ENCODE measurements at places on chromosomes 13 and 19. TPM values are rescaled to one million over a fixed set of nuclear protein-coding genes. Genes with fewer than 3 reads are reported as not detected.

The CEACAM16 gene
- not detected for total RNA-seq

The ZNF616 gene
- 19.4 TPM for total RNA-seq

The SPACA4 gene
- total RNA-seq, result not detected

The CCDC70 gene
- total RNA-seq, result not detected

The URAD gene
- not detected for total RNA-seq

The FOSB gene
- 44.3 TPM for total RNA-seq

The OR7D2 gene
- total RNA-seq, result not detected

The RNF17 gene
- total RNA-seq, result not detected

The HSH2D gene
- 1.3 TPM for total RNA-seq

The RFPL4A gene
- total RNA-seq, result not detected

DNA sequence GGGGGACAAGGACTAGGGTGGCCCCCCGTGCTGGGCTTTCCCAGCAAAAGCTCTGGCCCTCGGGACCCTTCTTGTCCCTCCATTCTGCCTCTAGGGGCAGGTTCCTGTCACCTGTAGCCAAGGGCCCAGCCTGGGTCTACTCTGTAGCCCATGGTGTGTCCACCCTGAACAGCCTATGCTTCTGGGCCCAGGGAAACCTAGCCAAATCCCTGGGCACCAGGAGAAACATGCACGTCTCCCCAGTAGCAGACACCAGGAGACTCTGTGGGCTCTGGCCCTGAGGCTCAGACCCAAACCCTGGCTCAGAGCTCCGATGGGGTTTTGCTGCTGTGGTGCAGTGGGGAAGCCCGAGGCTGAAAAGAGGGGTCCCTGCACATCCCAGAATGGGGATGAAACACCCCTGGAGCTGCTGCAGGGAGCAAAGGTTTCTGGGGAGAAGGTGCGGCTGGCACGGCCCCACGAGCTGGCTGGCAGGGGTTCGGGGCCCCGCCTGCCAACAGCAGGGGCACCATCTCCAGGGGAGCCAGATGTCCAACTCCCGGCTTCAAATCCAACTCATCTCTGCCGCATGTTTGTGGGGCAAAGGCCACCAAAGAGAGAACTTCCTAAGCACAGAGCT is 18.2 kb downstream of the CEBPG start:
- peaks cover 12% of the 10 kb centered on the region for H3K4me1 ChIP-seq
- H3K4me3 ChIP-seq, result no peak overlapping the region
- H3K36me3 ChIP-seq, result no peaks in the 10 kb centered on the region

GRCh38 chr13:101511161-101511560 is 58.7 kb downstream of the ITGBL1 start:
- no peaks in the 10 kb centered on the region for H3K36me3 ChIP-seq
- DNase-seq, result no peak
- no peak overlapping the region for H3K4me3 ChIP-seq
- no peaks in the 10 kb centered on the region for H3K27me3 ChIP-seq
- no peak overlapping the region for H3K27ac ChIP-seq

- H3K27me3 ChIP-seq, result no peaks in the 10 kb centered on the region
- H3K4me3 ChIP-seq, result no peak overlapping the region
- no peak for DNase-seq
- no peak overlapping the region for H3K27ac ChIP-seq
Observed at GRCh38 chr19:31105761-31106160, 243.5 kb downstream of the TSHZ3 start.

- H3K36me3 ChIP-seq, result no peaks in the 10 kb centered on the region
- H3K4me3 ChIP-seq, result no peak overlapping the region
- peaks cover 20% of the 10 kb centered on the region for H3K4me1 ChIP-seq
- no peaks in the 10 kb centered on the region for H3K27me3 ChIP-seq
Observed at GRCh38 chr19:46783670-46784069, 4.7 kb downstream of the SLC1A5 start.

- H3K36me3 ChIP-seq, result no peaks in the 10 kb centered on the region
- no peaks in the 10 kb centered on the region for H3K4me1 ChIP-seq
Observed at GRCh38 chr13:46552303-46552682, 677 bp upstream of the LRCH1 start.

DNA sequence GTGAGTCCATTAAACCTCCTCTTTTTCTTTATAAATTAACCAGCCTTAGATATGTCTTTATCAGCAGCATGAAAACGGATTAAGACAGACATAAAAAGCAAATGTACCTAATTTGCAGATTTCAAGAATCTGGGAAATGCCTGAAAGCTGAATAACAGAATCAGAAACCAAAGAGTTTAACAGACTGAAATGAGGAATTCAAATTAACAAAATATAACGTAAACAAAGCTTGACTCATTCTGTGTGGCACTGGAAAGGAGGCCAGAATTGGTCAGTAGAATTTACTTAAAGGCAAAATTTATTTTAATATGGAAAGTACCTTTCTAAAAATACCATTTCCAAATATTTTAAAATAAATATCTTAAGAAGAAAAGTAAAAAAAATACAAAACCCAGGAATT is 540.6 kb upstream of the HTR2A start:
- H3K4me3 ChIP-seq, result no peak overlapping the region
- no peaks in the 10 kb centered on the region for H3K36me3 ChIP-seq
- H3K27ac ChIP-seq, result no peak overlapping the region
- H3K4me1 ChIP-seq, result no peaks in the 10 kb centered on the region
- no peaks in the 10 kb centered on the region for H3K27me3 ChIP-seq
- no peak for DNase-seq

DNA sequence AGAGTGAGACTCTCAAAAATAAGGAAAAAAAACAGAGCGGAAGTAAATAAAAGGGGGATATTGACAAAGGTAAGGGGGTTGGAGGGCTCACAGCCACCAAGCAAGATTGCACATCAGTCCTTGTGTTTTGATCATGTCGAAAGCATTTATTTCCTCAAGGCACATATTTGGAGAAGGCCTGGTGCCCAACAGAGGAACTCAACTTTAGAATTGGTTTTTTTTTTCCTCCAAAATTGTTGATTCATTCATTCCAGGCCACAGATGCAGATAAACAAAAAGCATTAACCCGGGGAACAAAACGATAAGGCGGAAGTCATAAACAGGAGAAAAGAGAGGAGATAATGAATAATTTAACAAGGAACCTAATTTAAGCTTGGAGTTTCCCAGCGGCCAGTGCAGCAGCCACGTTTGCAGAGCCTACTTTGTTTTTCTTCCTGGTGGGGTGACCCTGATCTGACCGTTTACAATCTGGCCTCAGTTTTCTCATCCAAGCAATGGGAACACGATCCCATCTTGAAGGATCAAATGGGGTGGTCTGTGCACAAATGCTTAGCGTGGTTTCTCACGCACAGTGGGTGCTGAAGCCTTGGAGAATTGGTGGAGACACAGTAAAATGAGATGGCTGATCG is 2.1 kb upstream of the PTPRS start:
- DNase-seq, result no peak
- H3K36me3 ChIP-seq, result no peaks in the 10 kb centered on the region
- no peaks in the 10 kb centered on the region for H3K27me3 ChIP-seq
- H3K4me3 ChIP-seq, result no peak overlapping the region

GRCh38 chr13:88586263-88586662 is 915.1 kb downstream of the SLITRK5 start:
- DNase-seq, result no peak
- no peaks in the 10 kb centered on the region for H3K27me3 ChIP-seq
- no peak overlapping the region for H3K4me3 ChIP-seq

DNA sequence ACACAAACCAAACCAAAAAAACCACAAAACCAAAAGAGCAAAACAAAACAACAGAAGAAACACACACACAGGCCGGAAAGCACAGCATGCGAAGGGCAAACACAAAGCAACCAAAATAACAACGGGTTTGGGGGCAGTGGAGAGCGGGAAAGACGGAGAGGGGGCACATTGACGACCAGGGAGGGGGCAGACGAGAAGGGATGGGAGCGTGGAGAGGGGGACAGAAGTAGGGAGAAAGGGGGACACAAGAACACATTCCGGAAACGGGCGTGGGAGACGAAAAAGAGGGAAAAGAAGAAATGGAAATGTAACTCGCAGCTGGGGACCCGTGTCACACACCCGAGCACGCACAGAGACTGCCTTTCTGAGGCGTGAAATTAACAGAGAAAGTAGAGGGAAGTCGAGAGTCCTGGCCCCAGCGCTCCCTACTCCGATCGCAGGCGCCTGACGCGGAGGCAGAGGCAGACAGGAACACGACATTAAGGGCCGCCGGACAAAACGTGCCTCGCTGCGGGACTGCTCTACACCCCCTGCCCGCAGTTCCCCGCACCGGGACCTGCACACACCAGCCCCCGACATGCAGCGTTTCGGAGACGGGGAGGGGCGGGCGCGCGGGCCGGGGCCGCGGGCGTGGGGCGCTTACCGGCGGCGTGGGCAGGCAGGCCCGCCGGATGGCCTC is 652 bp downstream of the POU4F1 start:
- H3K27ac ChIP-seq, result no peak overlapping the region
- H3K4me1 ChIP-seq, result peaks cover 15% of the 10 kb centered on the region
- no peaks in the 10 kb centered on the region for H3K36me3 ChIP-seq
- H3K27me3 ChIP-seq, result no peaks in the 10 kb centered on the region
- no peak for DNase-seq

DNA sequence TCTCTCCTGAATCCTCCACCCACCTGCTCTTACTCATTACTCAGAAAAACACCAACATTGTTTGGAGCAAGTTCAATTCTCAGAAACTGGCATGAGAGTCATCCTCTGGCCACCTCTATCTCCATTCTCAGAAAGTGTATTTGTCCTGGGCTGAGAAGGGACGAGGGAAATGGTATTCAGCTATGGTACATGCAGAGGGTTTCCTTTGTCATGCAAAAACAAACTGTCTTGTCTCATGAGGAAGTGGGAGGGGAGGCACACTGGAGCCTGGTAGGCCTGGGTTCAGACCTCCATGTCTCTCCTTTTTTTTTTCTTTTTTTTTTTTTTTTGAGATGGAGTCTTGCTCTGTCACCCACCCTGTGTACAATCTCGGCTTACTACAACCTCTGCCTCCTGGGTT is 31.9 kb upstream of the LILRA2 start:
- H3K36me3 ChIP-seq, result no peaks in the 10 kb centered on the region
- no peaks in the 10 kb centered on the region for H3K4me1 ChIP-seq
- no peak for DNase-seq
- H3K27ac ChIP-seq, result no peak overlapping the region
- no peak overlapping the region for H3K4me3 ChIP-seq

- no peak overlapping the region for H3K27ac ChIP-seq
- H3K4me1 ChIP-seq, result no peaks in the 10 kb centered on the region
- DNase-seq, result no peak
- no peaks in the 10 kb centered on the region for H3K27me3 ChIP-seq
- H3K4me3 ChIP-seq, result no peak overlapping the region
Observed at GRCh38 chr13:74708629-74709028, 574.4 kb upstream of the KLF12 start.

- no peaks in the 10 kb centered on the region for H3K27me3 ChIP-seq
- no peak overlapping the region for H3K27ac ChIP-seq
- H3K36me3 ChIP-seq, result no peaks in the 10 kb centered on the region
- no peak overlapping the region for H3K4me3 ChIP-seq
- peak; percentile 82 for DNase-seq
Observed at GRCh38 chr19:12913011-12913561, 6.0 kb downstream of the SYCE2 start.

DNA sequence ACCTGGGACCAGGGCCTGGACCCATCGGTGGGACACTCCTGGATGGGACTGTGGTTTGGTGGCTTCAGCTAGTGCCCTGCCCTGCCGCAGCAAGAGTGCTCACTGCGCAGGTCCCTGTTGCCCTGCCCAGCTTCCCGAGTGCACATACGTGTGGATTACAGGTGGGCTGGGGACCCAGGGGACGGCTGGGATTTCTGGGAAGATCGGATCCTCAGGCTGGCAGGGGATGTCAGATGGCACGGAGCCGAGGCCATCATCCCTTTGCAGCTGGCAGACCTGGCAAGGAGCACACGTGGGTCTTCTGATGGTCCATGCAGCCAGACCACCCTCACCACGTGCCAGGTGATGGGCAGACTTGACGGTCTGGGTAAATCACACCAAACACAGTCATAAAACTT is 69.3 kb downstream of the CHST8 start:
- no peaks in the 10 kb centered on the region for H3K27me3 ChIP-seq
- H3K27ac ChIP-seq, result no peak overlapping the region
- no peak for DNase-seq
- no peaks in the 10 kb centered on the region for H3K36me3 ChIP-seq
- no peak overlapping the region for H3K4me3 ChIP-seq
- H3K4me1 ChIP-seq, result no peaks in the 10 kb centered on the region

DNA sequence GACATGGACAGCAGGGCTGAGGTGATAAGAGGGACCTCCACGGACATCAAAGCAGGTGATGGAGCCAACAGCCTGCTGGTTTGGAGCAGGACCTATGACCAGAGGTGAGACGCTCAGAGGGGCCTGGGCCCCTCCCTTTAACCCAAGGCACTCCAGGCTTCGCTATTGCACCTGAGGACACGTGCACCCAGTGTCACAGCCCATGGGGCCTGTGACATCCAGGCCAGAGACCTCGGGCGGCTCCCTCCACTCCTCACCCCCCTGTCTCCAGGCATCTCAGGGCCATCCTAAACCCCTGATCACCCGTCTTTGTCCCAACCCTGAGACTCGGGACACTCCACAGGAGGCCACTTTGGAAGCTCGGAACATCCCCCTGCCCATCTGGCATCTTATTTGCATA is 12.9 kb downstream of the ADGRE5 start:
- no peaks in the 10 kb centered on the region for H3K27me3 ChIP-seq
- H3K4me3 ChIP-seq, result no peak overlapping the region
- no peaks in the 10 kb centered on the region for H3K36me3 ChIP-seq

GRCh38 chr19:32743447-32743846 is 23.9 kb downstream of the TDRD12 start:
- H3K36me3 ChIP-seq, result no peaks in the 10 kb centered on the region
- H3K27ac ChIP-seq, result no peak overlapping the region
- DNase-seq, result no peak
- no peaks in the 10 kb centered on the region for H3K27me3 ChIP-seq
- H3K4me3 ChIP-seq, result no peak overlapping the region
- no peaks in the 10 kb centered on the region for H3K4me1 ChIP-seq

- no peaks in the 10 kb centered on the region for H3K4me1 ChIP-seq
- H3K27ac ChIP-seq, result no peak overlapping the region
- DNase-seq, result no peak
- H3K36me3 ChIP-seq, result no peaks in the 10 kb centered on the region
Observed at GRCh38 chr13:77390391-77390790, 63.5 kb upstream of the MYCBP2 start.

DNA sequence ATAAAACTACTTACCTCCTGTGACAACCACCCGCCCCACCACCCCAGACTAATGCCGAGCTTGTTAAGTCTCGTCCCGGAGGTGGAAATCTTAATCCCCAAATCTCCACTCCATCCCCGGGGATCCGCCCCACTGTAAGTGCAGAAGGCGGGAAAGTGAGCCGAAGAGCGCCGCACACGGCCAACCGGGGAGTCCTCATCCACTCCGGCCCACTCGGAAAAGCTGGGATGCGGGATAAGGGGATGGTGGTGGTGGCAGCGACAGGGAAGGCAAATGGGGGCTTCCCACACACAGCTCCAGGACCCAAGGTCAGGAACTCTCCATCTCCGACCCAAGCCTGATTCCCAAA is 621 bp downstream of the FBL start:
- no peaks in the 10 kb centered on the region for H3K27me3 ChIP-seq
- H3K27ac ChIP-seq, result peak overlapping the region; percentile 81
- peak overlapping the region; percentile 87 for H3K4me3 ChIP-seq
- peaks cover 5% of the 10 kb centered on the region for H3K4me1 ChIP-seq
